Progenitor cell of endocrine pancreas (in vitro differentiated cells): ENCODE measurements at places on chromosomes 7 and 10. TPM values are rescaled to one million over a fixed set of nuclear protein-coding genes. Genes with fewer than 3 reads are reported as not detected.

The FANK1 gene
- 2.5 and 3.2 TPM in 2 replicates for total RNA-seq

The PTF1A gene
- total RNA-seq, result 41.3 and 50.7 TPM in 2 replicates

The REPIN1 gene
- 148 and 153 TPM in 2 replicates for total RNA-seq

The PNLIPRP3 gene
- total RNA-seq, result not detected in 2 replicates

The PRLHR gene
- 1.5 and 1.7 TPM in 2 replicates for total RNA-seq

GRCh38 chr7:4022265-4022664 lies 659.8 kb upstream of the FOXK1 start:
- H3K4me1 ChIP-seq, result peaks cover 25% of the 10 kb centered on the region
- DNase-seq, result no peak
- no peak overlapping the region for H3K4me3 ChIP-seq
- no peaks in the 10 kb centered on the region for H3K27me3 ChIP-seq

- H3K27me3 ChIP-seq, result no peaks in the 10 kb centered on the region
- H3K27ac ChIP-seq, result no peak overlapping the region
- H3K4me3 ChIP-seq, result no peak overlapping the region
- no peak for DNase-seq
- no peaks in the 10 kb centered on the region for H3K4me1 ChIP-seq
Measured at GRCh38 chr10:32386623-32387260, 39.8 kb upstream of the EPC1 start.

DNA sequence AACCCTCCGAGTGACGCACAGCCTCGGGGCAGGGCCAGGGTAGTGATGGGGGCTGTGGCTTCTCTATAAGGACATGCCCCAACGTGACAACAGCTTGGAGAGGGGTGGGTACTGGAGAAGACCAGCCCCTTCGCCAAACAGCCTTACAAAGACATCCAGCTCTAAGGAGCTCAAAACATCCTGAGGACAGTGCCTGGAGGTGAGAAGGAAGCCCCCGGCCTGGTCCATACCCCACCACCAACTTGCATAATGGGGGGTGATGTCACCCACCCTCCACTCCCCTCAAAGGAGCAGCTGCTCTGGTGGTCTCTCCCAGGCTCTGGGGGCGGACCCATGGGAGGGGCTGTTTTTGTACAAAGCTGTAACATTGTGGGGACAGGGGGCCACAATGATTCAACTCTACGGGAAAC lies 15.1 kb downstream of the PRSS2 start:
- no peak for DNase-seq
- H3K4me1 ChIP-seq, result peaks cover 2% of the 10 kb centered on the region
- peaks cover 53% of the 10 kb centered on the region for H3K27me3 ChIP-seq
- no peak overlapping the region for H3K4me3 ChIP-seq
- H3K27ac ChIP-seq, result no peak overlapping the region
- H3K36me3 ChIP-seq, result no peaks in the 10 kb centered on the region

GRCh38 chr10:124732931-124733570 lies 11.1 kb downstream of the FAM53B start:
- peak overlapping the region; percentile 40 for H3K27ac ChIP-seq
- no peak for DNase-seq
- peaks cover 7% of the 10 kb centered on the region for H3K36me3 ChIP-seq
- H3K27me3 ChIP-seq, result no peaks in the 10 kb centered on the region
- H3K4me1 ChIP-seq, result peaks cover 31% of the 10 kb centered on the region

GRCh38 chr10:123784646-123785045 lies 107.0 kb downstream of the CPXM2 start:
- no peaks in the 10 kb centered on the region for H3K4me1 ChIP-seq
- H3K27ac ChIP-seq, result no peak overlapping the region
- no peak for DNase-seq
- H3K36me3 ChIP-seq, result no peaks in the 10 kb centered on the region
- no peak overlapping the region for H3K4me3 ChIP-seq
- H3K27me3 ChIP-seq, result peaks cover 33% of the 10 kb centered on the region

DNA sequence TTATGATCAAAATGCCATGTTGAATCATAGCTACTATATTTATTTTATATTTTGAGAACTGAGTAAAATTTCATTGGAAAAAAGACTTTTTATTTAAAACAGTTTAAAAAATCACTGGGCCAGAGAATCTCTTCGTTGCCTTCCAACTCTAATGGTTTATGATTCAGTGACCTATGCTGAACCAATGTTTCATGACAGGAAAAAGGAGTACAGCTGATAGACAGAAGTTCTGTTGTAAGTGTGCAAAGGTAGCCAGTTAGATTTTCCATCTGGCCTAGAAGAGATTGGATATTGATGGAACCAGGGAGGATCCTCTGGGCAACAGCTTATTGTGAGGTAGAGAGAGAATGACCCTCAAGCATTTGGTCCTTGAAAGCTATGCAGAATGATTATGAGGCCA lies 745.8 kb downstream of the SUGCT start:
- H3K4me1 ChIP-seq, result no peaks in the 10 kb centered on the region
- no peak overlapping the region for H3K27ac ChIP-seq
- H3K36me3 ChIP-seq, result no peaks in the 10 kb centered on the region
- no peaks in the 10 kb centered on the region for H3K27me3 ChIP-seq
- no peak overlapping the region for H3K4me3 ChIP-seq
